ENCODE measurements at places on chromosomes 1 and 21.

DNA sequence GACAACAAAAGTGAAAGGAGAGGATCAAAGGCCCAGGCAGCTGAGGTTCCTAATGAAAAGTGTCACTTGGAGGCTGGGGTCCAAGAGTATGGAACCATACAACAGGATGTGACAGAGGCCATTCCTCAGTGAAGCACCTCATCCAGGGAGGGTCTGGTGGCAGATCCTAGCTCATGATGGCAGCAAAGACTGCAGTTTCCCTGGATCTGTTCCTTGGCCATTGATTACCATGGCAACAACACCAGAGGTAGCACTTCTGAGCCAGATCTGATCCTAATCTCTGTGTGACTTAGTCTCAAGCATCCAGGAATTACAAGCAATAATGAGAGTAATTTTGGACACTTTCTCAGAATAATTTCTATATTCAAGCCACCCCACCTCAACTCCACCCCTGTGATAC, 12.9 kb downstream of the FAM177B start:
- DNase-seq: no peak

DNA sequence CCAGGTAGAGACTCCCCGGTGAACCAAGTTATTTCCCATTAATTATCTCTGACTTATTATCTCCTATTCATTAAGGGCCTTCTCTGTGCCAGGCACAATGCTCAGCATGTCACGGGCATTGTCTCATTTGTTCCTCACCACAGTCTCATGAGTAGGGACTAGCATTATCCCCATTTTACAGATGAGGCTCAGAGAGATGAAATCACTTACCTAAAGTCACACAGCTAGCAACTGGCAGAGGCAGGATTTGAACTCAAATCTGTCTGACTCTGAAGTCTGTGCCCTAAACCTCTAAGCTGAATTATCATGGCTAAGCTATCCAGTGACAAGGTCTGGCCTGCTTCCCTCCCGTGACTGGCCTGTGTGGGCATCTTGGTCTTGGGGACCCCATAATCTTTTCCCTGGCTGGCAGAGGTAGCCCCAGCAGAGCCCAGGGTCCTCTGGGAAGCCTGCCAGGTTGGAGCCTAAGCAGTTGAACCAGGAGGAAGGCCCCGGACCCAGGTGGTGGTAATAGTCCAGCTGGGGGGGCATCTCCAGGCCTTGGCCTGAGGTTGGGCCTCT, 4.5 kb downstream of the MAP7D1 start:
- no peak for DNase-seq

DNA sequence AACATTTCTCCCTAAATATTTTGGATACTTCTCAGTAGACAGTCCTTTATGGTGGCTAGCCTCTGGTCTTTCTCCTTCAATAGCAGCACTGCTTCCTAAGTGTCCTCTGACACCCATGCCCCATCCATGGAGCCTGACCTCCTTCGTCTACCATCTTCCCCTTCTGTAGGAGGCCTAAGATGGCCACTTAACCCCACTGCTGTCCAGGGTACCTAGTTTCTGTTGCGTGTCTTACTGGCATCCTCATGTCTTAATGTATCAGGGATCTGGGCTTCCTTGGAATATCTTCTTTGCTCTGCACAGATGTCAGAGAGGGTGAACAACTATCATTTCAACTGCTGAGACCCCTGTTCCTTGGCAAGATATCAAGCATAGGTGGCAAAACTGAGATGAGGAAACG, 5.4 kb upstream of the KIRREL1 start:
- no peak for DNase-seq

GRCh38 chr21:26962621-26963181, 4.2 kb downstream of the ADAMTS5 start:
- DNase-seq: no peak

DNA sequence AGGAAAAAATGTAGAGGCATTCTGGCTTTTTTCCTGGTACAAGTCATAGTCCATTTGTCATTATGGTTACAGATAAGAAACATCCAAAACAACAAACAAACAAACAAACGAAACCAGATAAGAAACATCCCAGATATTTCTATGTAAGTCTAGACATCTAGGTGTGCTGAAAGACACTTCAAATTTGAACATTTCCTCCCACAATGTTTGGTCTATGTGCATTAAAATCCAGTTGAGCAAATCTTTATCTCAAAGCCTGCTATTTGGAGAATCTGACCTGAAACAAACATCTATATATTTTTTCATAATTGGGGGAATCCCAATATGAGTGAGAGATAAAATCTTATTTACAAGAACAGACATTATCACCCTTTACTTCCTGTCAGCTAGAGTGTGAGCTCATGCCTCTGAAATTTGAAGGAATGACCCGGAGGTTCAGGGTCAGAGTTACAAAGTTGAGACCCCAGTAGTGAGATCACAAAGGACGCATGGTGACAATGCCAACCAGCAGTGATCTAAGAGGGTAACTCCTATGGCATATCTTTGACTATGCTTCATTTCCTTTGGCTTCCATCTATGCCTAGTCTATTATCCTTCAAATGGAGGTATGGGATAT, 182.9 kb upstream of the ATP1B1 start:
- no peak for DNase-seq

DNA sequence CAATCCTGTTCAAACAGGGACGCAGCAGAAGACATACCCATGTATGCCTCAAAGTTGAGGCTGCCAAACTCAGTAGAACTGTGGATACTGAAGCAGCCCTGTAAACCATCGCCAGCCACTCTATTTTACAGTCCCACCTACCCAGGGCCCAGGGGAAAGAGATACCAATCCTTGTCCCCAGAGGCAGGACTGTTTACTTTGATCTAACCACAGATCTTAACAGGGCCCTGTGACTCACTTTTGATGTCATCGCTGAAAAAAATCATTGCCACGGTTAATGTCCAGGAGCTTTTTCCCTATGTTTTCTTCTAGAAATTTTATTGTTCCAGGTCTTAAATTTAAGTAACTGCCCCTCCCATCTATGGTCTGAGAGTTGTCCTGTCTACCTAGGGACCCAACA, 538.4 kb upstream of the NCAM2 start:
- DNase-seq: no peak

DNA sequence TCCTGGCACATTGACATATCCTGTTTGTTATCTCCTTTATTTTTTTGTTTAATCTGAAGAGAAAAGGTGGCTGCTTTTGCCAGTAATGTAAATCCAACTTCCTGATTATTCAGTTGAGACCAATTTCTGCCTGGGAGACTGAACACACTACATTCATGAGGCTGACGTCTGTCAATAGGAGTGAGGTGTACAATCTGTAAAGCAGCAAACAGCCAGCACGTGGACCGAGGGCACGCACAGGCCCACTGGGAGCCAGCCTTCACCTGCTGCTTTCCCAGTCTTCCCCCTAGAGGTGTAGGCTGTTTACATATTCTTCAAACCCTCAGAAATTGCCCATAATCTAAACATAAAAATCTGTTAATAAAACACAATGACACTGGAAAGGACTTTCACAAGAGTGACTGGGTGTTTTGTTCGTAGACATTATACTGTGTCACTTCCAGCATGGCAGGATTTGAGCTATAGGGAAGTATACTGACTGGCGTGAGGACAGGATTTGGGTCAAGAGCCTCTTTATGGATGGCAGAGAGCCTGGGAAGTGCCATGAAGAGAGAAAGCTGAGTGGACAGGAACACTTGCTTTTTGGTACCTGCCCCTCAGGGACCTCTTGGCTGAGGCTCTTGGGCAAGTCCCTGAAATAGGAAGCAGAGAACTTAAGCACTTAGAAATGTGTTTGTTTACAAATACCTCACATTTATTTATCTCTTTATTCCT, 552.9 kb upstream of the CAMK1G start:
- no peak for DNase-seq

DNA sequence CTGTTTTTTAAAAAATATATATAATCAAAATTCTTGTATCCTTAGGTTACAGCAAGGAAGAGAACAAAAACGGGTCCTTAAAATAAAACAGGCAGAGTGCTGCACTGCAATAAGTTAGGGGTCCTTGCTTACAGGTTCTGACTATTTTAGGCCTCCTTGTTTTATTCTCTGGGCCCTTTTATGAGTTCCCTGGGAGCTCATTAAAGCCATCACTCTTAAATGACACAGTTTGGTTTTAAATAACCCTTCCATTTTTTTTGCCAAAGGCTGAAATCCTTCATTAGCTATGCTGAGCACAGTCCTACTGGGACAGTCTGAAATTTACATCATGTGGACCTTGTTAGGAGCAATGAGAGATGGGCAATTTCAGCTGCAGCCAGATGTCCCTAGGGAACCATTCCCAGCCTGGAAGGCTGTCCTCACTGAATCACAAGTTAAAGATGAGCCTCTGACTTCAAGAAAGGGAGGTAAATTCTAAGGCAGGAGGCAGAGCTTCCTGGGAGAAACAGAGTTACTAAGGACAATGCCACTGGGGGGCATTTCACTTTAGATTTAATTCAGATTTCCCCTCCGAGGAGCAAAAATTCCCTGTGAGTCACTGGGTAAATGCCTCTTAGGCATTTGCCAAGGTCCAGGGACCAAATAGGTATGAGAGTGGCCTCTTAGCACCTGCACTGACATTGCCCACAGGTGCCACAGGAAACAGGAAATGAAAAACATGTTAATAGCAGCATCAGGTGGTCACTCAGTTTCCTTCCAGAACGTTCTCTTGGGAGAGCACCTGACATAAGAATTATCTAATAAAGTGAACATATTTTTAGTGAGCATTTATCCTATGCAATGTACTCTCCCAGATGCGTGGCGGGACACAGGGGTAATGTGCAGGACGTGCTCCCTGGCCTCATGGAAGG, 3.8 kb upstream of the MUL1 start:
- no peak for DNase-seq

DNA sequence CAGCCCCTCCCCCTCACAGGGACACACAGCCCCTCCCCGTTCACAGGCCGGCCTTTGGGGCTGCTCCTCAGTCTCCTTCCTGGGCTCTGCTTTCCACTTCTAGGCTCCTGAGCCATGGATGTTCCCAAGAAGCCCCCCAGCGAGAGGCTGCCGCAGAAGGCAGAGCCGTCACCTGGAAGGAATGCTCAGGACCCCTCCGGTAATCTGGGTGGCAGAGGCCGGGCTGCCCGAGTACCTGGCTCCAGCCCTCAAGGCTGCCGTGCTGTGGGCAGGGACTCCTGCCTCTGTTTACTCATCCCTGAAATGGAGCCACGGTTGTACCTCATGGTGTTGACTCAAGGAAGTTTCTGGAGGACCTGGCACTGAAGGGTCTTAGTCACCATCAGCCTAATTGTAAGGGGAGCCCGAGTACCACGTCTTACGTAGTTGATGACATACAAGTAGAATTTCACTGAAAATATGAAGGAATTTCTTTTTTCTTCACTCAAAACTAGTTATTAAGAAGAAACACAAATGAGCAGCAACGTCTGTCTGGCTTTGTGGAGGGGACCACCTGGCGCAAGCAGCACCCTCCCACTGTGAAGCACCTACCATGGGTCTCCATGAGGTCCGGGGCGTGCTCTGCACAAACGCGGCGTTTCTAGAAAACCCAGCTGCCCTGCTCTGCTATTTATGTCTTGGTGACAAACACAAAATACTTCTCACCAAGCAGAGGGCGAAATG, 33.7 kb downstream of the PRDM15 start:
- no peak for DNase-seq

DNA sequence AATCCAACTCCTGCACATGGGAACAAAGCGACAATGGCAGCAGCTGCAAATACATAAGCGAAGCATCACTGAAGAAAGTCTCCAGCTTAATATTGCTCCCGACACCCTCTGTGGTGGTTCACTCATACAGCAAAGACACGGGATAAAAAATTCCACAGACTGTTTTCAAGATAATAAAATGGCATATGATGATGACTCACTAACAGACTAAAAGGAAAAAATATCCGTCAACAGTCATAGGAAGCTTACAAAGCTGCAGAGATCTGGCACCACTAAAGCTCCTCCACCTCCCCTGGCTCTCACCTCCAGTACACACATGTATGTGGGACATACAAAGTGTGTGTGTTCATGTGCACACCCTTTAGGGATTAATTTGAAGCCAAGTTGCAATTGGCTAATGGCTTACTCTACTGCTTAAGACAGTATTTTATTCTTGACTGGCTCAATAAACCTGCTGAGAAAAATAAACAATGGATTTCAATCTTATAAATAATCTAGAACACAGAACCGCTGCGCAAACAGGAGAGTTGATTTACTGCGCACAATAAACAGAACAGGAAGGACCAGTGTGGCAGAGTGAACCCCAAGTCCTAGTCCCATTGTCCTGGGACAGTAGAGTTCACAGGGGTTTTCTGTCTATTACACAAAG, 94.4 kb downstream of the SLC45A1 start:
- no peak for DNase-seq

DNA sequence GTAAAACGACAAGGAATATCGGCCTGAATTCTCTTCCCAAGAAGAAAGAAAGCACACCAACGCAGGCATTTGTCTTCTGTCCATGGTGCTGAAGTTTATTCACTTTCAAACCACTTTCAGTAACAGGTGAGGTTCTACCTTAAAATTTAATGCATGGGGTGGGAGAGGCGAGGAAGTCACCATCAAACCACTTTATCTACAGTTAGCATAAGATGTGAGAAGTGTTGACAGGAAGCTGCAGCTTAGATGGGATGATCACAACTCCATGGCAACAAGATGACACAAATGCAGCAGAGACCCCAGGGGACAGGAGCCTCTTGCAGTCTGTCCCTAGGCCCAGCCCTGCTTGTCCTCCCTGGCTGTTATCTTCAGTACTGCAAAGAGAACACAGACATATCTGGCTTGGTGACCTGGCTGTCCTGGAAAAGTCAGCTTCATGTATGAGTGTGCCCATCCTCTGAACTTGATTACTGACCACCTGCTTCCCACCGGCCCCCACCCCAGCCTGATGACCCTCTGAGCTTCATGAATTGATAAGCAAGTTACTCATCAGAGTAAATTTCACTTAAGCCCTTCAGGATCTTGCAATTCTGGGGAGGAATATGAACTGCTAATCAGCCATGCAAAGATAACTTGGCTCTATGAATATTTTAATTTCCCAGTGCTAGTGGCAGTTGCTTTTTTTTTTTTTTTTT, 1.8 kb downstream of the NPPA start:
- DNase-seq: no peak

DNA sequence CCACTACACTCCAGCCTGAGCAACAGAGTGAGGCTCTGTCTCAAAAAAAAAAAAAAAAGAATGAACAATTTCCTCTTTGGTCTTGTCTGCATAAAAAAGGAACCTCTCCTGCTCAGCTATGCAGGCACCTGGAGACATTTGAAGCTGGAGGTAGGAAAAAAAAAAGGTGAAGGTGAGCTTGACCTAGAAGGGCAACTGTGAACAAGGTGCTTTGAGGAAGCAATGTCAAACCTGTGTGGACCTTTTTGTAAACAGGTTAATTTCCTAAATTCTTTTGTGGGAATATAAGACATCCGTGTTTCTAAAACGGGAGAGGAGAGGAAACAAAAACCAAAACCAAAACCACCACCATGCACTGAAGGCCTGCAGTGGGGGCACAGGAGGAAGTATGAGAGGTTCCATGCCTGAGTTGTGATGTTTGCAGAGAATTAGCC, 77.5 kb downstream of the SLC45A1 start:
- DNase-seq: no peak

DNA sequence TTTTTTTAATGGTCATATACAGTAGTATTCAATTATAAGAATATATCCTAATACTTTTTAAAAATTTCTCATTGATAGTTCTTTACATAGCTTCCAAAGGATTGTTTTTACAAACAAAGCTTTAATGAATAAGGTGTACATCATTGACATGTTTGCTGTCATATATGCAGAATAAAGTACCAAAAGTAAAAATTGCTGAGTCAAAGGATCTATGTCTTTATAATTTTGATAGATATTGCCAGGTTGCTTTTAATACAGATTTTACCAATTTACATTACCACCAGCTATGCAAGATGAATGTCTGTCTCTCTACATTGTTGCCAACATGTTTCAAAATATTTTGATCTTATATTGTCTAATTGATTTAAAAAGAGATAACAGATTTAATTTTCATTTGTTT, 173.9 kb upstream of the FAM78B start:
- no peak for DNase-seq

All from T-helper 1 cell (primary cell).